ENCODE measurements at places on chromosomes 16 and 17.

DNA sequence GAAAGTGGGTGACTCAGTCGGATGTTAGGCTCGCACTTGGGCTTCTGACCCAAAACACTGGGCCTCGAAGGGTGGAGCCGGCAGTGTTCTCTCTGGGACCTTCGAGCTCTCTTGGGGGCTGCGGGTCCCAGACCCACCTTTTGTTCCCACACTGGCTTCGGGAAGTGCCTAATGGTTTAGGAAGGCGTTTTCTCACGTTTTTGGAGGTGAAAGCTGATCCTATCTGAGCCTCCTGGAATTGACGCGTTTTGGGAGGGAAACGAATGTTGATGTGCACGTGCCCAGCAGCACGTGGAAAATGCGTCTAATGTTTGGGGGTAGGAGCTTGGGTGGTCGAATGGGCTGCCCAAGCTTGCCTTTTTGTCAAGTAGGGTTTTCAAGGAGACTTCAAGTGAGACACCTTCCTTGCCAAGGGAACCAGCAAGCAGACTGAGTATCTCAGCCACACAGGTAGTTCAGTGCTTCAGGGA is 666 bp downstream of the HGS start:
- DNase-seq = no peak

DNA sequence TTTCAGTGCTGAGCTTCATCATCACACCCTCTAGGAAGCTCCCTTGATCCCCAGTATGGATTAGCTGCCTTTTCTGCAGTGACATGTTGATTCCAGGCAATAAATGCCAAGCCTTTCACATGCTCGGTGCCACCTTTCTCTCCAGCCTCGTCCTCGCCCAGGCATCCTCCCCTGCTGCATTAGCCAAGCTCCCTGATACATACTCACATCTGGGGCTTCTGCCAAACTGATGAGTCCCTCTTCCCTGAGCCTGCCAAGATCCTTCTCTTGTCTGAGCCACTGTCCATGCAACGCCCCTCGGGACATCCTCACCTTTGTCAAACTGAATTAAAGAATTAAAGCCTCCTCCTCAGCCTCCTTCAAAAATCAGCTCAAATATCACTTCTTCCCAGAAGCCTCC is 538.5 kb upstream of the CDH11 start:
- no peak for DNase-seq

- DNase-seq = no peak
Observed at GRCh38 chr16:73056448-73056847, 8.5 kb upstream of the ZFHX3 start.

DNA sequence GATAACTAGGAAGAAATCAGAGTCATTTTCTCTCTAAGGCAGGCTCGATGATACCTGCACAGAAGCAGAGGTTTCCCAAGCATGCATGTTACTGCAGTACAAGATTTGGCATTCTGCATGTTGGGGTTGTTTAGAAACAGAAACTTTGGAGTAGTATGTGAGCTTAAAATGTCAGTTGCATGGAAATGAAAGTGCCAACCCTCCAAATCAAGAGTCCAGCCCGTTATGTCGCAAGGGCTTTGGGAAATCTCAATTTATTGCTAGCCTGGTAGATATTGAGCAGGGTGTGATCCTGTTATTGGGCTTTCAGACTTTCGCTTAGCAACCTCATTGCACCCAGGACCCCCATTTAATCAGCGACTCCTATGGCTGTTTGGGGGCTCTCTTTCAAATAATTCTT is 490.8 kb downstream of the MAF start:
- DNase-seq = no peak

GRCh38 chr16:85445064-85445778 is 167.9 kb upstream of the GSE1 start:
- no peak for DNase-seq

- DNase-seq = peak; percentile 90
Observed at GRCh38 chr17:81552244-81553017, at the start of gene FAAP100. Gene FAAP100 (minus strand): TSS chr17:81552353. CDS start chr17:81552330, 23 bp downstream.

GRCh38 chr16:66832661-66833305 is 2.0 kb upstream of the NAE1 start:
- no peak for DNase-seq

GRCh38 chr17:63758428-63758827 is 15.0 kb downstream of the CCDC47 start:
- no peak for DNase-seq

DNA sequence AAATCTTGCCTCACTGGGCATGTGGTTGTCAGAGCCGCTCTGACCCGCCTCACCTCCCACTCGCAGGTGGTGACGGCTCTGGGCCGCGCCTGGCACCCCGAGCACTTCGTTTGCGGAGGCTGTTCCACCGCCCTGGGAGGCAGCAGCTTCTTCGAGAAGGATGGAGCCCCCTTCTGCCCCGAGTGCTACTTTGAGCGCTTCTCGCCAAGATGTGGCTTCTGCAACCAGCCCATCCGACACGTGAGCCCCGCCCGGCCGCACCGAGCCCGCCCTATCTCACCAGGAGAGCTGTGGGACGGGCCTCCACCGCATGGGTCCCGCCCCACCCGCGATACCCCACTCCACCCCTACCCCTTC is 4.0 kb downstream of the TGFB1I1 start:
- no peak for DNase-seq

- no peak for DNase-seq
Observed at GRCh38 chr17:80227666-80228065, 7.4 kb downstream of the SLC26A11 start.

- DNase-seq = no peak
Observed at GRCh38 chr16:5031601-5032000, 2.1 kb downstream of the NAGPA start.

DNA sequence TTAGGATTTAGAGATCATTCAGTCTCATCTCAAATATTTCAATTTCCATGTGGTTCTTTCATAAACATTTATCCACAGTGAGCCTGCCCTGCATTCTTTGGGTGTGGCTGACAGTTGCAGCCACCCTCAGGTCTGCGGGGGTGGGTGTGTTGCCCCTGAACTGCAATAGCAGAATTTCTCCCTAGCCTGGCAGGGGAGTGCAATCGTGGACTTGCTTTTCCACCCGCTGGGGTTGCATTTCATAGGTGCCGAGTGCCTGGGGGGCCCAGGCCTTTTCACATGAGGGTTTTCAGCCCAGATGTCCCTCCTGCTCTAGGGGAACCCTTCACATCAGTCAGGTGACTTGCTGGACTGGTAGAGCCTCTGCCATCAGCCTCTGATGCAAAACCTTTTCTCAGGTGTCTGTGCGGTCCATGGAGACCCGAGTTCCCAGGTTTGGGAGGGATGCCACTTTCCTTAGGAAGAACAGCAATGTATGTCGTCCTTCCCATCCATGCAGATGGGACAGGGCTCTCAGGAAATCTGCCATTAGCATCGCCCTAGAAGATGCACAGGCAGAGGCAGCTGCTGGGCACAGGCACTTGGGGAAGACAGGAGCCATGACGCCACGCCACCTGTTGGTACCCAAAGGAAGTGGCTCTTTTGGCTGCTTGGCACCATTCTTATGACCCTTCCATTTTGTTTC is 2.4 kb upstream of the USP36 start:
- DNase-seq = peak; percentile 81

- no peak for DNase-seq
Observed at GRCh38 chr17:58245428-58246103, 7.2 kb downstream of the LPO start.

- no peak for DNase-seq
Observed at GRCh38 chr16:65524997-65525396, 403.1 kb upstream of the CDH11 start.

- no peak for DNase-seq
Observed at GRCh38 chr17:59368218-59368857, 36.9 kb downstream of the YPEL2 start.

DNA sequence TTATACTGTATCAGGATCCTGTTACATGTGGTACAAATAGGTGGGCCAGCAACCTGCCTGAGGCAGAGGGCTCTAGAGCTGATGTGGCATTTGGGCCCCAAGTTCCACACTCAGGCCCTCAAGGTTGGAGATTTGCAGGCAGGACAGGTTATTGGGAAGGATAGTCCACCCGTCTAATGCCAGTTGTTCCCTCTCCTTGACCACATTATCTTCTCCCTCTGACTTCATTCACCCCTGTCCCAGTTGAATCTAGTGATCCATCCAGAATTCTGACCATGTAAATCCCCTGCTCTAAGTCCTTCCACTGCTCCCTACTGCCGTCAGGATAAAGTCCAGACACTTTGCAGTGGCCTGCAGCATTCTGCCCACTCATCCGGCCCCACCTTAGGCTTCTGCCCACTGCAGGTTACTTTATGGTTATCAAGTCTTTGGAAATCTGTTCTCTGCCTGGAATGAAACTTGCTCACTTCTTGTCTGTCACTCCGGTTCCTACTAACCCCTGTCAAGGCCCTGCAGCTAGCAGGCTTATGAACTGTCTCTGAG is 1.9 kb upstream of the NFATC3 start:
- DNase-seq = no peak

GRCh38 chr16:31537362-31538242 is 9.9 kb downstream of the AHSP start:
- DNase-seq = no peak

GRCh38 chr17:2262135-2262587 is 41.4 kb downstream of the SMG6 start:
- DNase-seq = no peak

- DNase-seq = no peak
Observed at GRCh38 chr17:15213381-15214087, 51.6 kb downstream of the PMP22 start.

- no peak for DNase-seq
Observed at GRCh38 chr16:57663917-57664661, 4.0 kb upstream of the ADGRG3 start.

- DNase-seq = no peak
Observed at GRCh38 chr17:47009759-47010594, 30.9 kb upstream of the RPRML start.

DNA sequence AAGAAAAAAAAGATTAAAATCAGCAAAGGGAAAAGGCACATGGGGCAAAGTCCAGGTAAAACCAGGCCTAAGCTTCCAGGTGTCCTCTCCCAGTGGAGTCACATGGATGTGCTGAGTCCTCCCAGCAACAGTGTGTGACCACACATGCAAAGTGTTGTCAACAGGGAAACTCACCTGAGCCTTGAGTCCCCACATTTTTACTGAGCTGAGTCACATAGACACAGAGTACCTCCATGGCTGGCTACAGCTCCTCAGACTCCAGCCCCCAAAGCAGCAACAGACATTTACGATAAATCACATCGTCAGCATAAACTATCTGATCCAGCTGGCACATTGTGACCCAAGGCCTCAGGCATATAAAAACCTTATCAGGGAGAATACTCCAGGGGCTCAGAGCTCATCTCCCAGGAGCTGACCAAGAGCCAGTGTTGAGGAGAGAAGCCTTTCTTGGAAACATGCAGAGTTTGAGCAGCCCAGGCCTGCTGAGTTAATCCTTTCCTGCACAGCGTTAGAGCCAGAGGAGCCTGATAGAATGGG is 20.5 kb downstream of the ERCC4 start:
- no peak for DNase-seq

DNA sequence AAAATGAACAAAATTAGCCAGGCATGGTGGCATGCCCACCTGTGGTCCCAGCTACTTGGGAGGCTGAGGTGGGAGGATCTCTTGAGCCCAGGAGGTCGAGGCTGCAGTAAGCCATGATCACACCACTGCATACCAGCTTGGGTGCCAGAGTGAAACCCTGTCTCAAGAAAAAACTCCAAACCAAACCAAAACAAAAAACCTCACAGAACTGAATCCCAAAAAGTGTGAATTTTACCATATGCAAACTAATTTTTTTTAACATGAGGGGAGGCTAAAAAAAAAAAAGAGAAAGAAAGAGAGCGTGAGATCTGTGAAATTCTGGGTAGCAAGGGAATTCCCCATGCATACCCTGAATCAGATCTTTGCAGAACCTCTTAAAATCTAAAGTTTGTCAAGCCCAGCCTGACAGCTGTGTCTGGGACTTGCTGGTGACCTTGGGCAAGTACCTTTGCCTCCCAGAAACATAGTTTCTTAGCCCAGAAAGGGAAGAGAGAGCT is 17.1 kb upstream of the CDH1 start:
- peak; percentile 95 for DNase-seq

- DNase-seq = no peak
Observed at GRCh38 chr17:69856946-69857345, 218.1 kb upstream of the KCNJ16 start.

GRCh38 chr16:57615813-57616212 is 12.6 kb upstream of the ADGRG1 start:
- no peak for DNase-seq

- DNase-seq = no peak
Observed at GRCh38 chr16:22961206-22961605, 147.2 kb downstream of the HS3ST2 start.

- DNase-seq = no peak
Observed at GRCh38 chr17:59405944-59406705, 74.7 kb downstream of the YPEL2 start.

DNA sequence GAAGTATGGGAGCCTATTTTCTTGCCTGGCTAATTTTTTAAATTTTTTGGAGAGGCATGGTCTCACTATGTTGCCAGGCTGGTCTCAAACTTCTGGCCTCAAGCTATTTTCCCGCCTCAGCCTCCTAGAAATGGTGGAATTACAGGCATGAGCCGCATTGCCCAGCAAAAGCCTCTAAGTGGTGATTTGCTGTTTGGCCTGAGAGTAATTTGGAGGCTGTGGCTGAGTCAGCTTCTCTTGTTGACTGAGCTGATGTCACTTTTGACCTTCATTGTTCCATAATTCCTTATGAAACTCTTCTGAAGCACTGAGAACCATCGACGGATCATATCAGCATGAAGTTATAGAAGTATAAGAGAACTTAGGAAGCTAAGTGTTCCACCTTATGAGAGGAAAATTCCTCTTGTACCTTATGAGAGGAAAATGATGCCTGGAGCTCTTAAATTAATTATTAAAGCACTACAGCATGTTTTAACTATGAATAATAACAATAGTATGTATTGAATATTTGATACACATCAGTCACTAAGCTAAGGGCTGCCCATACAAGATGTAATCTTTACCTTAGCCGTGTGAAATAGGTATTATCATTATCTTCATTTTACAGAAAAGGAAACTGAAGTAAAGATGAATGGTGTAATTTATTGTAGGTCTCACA is 220.8 kb upstream of the MON1B start:
- no peak for DNase-seq

DNA sequence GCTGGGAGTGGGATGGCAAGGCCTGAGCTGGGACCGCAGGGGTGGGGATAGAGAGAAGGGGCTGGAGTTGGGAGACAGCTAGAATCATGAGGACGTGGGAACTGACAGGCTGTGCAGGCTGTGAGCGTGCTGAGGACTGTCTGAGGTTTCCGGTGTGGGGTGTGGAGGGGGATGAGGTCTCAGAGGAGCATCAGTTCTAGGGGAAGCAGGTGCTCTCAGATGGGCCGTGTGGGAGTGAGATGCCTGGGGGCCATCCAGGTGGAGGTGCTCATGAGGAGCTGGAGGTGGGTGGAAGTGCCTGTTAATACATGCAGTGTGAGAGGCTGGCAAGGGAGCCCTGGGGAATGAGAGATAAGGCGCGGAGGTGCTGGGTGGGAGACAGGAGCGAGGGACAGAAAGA is 27.2 kb downstream of the HASPIN start:
- peak; percentile 83 for DNase-seq

- DNase-seq = no peak
Observed at GRCh38 chr17:19955099-19955498, 22.5 kb downstream of the AKAP10 start.

- DNase-seq = no peak
Observed at GRCh38 chr17:75769536-75769935, 4.5 kb upstream of the GALK1 start.

Data from GM12865 (cell line).